Endothelial cell (in vitro differentiated cells): ENCODE measurements at places on chromosomes 16 and 17.

- DNase-seq = no peak
These were observed 31.5 kb downstream of the AXIN2 start for GRCh38 chr17:65529761-65530522.

DNA sequence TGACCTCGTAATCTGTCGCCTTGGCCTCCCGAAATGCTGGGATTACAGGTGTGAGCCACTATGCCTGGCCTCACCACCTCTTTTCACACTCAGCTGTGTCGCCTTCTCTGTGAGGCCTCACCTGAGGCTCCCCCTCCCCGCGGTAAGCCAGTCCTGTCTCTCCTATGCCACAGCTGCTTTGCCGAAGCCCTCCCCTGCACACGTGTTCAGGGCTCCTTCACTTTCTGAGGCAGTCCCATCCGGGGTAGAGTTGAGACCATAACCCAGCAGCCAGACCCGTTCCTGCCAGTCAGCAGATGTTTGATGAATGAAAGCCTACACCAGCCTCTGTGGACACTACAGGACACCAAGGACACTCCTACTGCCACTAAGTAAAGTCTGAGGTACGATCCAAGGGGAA lies 10.6 kb downstream of the USP7 start:
- DNase-seq = no peak

DNA sequence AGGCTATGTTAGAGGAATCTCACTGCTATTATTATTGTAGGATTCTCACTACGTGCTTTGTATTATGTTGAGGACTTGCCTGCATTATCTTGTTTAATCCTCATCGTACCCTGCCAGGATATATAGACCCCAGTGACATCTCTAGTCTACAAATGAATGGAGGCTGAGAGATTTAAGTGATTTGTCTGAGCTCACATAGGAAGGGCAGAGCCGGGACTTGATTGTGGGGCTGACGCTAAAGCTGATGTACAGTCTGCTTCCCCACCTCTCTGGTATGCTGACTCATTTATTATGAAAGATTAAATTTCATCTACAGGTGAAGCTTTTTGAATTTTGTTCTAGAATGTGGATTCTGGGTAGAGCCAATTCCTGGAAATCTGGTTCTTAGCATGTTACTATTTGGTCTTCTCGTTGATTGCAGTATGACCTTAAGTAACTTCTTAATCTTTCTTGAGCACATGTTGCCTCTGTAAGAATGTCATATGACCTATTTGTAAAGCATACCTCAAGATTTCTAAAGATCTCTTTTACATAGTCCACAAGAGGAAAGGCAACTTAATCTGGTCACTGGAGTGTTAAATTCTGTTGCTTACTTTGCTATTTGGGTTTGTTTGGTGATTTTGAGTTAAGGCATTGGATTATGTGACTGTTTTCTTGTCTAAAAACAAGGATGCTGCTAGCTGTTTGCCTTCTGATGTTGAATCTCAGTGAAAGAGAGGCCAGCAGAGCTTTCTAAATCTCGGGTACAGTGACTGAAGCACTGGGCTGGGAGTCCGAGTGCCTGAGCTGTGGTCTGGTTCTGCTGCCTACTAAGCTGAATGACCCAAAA lies 12.4 kb downstream of the METTL9 start:
- DNase-seq = no peak

GRCh38 chr16:11431915-11432465 lies 86.7 kb downstream of the RMI2 start:
- DNase-seq = no peak

GRCh38 chr17:30514895-30515596 lies 37.8 kb downstream of the GOSR1 start:
- DNase-seq = no peak

- DNase-seq = no peak
These were observed 5.5 kb downstream of the MFSD6L start for GRCh38 chr17:8793649-8794048.

GRCh38 chr16:4093495-4094126 lies 22.6 kb downstream of the ADCY9 start:
- no peak for DNase-seq

GRCh38 chr17:59746849-59747445 lies 39.5 kb downstream of the VMP1 start:
- no peak for DNase-seq

- no peak for DNase-seq
These were observed 18.9 kb downstream of the MYBBP1A start for GRCh38 chr17:4536259-4536741.

DNA sequence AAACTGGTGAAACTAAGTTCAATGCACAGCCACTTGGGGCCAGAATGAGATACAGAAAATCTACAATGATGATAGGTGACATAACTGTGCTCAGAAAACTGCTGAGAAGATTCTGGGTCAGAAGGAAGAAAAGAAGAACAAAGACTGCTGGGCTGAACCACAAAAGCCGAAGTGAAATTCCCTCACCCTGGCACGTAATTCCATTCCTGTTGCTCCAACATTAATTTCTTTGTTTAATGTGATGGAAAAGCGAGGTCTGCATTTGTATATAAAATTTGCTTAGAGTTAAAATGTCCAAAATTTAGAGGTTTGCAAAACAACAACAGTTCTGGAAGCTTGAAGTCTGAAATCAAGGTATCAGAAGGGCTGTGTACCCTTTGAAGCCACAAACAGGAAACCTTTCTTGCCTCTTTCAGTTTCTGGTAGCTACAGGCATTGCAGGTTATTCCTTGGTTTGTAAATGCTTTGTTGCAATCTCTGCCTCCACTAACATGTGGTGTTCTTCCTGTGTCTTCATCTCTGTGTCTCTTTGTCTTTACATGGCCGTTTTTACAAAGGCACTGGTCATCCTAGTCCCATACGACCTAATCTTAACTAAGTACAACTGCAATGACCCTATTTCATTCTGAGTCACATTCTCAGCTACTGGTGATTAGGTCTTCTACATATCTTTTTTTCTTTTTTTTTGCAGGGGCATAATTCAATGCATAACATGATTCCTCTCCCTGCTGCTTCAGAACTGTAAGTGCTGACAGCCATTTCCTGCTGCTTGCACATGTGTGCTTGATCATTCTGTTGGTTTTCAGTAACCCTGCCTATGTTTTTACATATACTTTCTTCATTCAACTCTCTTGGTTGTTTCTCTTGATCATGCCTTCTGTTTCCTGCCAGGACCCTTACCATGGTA lies 603.0 kb upstream of the CDH8 start:
- DNase-seq = no peak

DNA sequence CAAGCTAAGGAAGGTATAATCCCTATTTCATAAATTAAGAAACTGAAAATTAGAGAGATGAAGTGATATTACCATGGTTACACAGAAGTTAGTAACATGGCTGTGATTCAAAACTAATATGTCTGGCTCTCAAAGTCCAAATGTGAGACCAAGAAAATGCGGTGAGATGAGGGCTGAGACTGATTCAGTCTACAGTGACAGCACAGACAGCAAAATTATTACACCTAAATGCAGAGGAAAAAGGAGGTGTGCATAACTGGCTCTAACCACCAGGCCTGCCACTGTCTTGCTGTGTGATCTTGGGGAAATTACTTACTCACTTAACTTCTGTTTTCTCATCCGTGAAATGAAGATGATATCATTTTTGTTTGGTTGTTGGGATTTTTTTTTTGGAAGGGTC lies 270.0 kb upstream of the SOX9 start:
- DNase-seq = no peak

- no peak for DNase-seq
These were observed 47.3 kb downstream of the BRIP1 start for GRCh38 chr17:61815863-61816503.

DNA sequence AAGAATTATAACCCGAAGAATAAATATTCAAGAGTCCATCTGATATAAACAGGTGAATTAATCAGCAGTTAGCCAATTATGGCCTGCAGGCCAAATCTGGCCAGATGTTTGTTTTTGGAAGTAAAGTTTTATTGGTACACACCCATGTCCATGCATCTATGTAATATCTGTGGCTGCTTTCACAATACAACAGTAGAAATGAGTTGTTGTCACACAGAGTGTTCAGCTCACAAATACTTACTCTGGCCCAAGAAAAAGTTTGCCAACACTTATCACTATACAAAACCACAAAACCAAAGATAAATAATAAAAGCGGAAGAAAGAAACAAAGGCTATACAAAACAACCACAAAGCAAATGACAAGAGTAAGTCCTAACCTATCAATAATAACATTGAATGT lies 109.4 kb downstream of the CDYL2 start:
- DNase-seq = no peak

DNA sequence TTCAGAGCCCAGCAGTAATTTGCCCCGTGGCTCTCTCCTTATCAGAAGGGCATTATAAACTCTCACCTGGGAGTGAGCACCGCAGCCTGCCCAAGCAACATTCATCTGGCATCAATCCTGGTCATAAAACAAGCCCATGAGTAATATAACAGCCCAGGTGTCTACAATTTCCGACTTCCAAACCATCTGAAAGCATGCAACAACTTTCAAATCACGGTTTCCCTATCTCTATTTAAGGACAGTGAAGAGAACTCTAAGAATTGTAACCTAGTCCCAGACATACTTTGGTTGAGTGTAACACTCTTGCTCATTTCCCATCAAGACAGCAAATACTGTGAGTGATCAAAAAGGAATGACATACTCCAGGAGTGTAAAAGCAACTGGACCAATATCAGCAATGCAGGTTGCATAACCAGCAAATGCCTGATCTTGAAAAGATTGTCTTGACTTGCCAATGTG lies 487.4 kb upstream of the SOX9 start:
- no peak for DNase-seq
